CD4-positive, alpha-beta T cell treated with Interleukin-12 subunit alpha and Interleukin-12 subunit beta, for 1 hour (primary cell): ENCODE measurements at places on chromosomes 4 and X.

GRCh38 chr4:64715741-64716140, 306.5 kb upstream of the TECRL start:
- DNase-seq: no peak

DNA sequence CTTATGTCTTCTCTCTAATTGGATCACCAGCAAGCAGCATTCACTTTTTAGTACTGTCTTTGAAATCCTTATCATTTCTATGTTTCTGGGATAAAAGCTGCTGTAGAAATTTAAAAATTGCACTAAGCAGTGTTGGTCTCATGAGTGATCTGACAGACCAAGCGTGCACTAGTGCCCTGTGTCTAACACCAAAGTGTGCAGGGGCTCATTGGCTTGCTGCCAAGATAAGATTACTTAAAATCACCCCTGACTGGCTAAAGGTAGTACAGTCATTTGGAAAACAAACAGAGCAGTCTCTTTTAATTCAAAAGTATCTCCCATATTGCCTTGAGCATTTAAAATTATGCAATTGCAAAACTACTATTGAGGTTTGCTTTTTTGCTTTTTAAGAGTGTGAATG, 304.6 kb downstream of the ARAP2 start:
- DNase-seq: no peak

GRCh38 chr4:187124331-187124730, 400.7 kb upstream of the FAT1 start:
- no peak for DNase-seq

- no peak for DNase-seq
These were observed 390.0 kb upstream of the NWD2 start for GRCh38 chr4:36854554-36854953.

DNA sequence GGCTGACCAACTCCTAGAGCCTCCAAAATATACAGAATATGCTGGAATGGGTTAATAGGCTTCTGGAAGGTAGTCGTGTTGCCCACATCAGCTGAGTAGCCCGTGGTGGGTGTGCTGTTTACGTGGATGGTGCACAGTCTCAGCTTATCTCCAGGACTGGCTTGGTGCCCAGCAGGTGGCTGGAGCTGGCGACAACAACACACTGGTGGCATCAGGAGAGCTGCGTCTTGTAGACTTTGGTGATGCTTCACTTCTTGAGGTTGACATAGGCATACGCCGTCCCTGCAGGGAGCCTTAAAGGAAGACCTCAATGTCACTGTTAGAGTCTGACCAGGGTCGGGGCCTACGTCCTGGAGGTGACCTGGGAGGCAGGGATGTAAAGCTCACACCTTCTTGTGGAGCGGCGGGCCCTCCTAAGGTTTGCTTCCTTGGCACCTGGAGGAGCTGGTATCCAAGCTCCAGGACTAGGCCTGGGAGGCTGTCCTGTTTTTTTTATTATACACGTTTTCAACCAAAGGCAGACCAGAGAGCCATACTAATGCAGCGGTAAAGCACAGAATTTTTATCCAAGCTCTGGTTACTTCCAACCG, 26.5 kb upstream of the RBMX start:
- no peak for DNase-seq

DNA sequence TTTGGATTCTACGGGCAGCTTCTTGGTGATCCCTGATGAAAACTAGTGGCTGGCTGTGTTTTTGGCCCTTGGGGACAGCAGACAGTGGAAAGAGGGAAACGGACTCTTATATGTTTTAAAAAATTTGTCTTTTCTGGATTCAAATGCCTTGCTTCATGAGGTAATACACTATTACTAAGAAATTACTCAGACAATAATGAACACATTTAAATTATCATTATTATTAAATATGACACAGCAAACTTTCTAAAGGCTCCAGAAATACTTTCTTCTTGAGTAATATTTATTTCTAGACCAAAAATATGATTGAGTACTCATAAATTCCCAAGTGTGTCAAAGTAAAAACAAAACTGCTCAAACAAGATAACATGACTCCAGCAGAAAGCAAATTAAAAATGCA, 520.7 kb upstream of the AADAT start:
- DNase-seq: no peak

DNA sequence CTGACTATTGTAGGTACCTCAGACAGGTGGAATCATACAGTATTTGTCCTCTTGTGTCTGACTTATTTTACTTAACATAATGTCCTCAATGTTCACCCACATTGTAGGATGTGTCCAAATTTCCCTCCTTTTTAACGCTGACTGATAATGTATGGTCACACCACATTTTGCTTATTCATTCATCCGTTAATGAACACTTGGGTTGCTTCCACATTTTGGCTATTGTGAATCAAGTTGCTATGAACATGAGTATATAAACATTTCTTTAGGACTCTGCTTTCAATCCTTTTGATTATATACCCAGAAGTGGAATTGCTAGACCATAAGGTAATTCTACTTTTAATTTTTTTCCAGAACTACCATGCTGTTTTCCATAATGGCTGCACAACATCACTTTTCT, 87.0 kb upstream of the NDP start:
- no peak for DNase-seq

- no peak for DNase-seq
These were observed 5.0 kb downstream of the ARSD start for GRCh38 chrX:2924151-2924550.

DNA sequence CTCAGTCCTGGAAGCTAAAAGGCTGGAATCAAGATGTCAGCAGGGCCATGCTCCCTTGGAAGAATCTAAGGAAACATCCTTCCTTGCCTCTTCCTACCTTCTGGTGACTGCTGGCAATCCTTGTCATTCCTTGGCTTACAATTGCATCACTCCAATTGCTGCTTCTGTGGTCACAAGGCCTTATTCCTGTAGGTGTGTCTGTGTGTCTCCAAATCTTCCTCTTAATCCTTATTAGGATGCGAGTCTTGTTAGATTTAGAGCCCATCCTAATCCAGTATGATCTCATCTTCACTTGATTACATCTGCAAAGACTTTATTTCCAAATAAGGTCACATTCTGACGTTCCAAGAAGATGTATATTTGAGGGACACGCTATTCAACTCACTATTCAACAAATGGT, 52.2 kb downstream of the SMIM20 start:
- DNase-seq: no peak

- no peak for DNase-seq
These were observed 58.2 kb upstream of the CASK start for GRCh38 chrX:41981481-41982013.

GRCh38 chr4:176653401-176654220, 139.1 kb downstream of the VEGFC start:
- no peak for DNase-seq

- no peak for DNase-seq
These were observed 51.3 kb downstream of the SH3RF1 start for GRCh38 chr4:169219440-169219839.

DNA sequence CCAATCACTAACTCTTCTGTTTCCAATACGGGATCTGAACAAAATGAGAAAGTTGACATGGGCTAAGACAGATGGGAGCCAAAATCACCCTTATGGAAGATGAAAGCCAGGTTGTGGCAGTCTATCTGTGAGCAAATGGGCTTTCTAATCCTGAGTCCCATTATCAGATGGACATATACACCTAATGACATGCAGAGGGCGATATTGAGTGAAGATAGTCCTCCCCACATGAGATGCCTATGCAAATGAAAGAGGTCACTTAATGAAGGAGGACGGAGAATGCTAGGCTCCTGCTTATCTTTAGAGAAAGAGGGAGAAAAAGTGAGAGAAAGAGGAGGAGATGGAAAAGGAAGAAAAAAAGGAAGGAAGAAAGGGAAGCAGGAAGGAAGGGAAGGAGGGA, 547.5 kb downstream of the NLGN4X start:
- DNase-seq: no peak

DNA sequence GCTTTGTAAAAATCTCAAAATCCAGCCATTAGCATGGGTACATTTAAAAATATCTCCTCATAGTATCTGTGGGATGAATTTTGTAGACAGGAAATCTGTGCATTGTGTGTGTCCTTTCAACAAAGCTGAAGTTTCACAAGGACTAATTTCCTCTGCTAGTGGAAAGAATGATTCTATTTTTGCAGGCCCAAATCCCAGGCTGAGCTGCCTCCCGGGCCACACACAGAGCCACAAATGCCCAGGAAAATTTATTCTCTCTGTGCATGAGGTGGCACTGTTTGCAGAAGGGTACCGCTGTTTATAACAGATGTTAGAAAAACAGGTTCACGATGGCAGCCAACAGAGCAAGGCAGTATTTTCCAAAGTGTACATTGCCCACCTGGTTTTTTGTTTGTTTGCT, 11.0 kb upstream of the VCX3B start:
- DNase-seq: no peak

DNA sequence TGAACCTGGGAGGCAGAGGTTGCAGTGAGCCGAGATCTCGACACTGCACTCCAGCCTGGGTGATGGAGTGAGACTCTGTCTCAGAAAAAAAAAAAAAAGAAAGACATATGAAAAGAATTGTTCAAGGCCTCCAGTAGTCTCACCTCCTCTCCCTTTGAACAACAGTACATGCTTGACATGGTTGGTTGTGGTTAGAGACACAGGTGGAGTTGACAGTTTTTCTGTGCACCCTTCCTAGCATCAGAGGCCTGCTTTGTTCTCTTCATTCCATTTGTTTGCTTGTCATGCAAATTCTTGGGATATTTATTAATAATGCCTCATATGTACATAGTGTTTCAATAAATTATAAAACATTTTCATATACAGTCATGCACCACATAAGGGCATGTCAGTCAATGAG, 18.3 kb upstream of the PDCL2 start:
- DNase-seq: no peak

DNA sequence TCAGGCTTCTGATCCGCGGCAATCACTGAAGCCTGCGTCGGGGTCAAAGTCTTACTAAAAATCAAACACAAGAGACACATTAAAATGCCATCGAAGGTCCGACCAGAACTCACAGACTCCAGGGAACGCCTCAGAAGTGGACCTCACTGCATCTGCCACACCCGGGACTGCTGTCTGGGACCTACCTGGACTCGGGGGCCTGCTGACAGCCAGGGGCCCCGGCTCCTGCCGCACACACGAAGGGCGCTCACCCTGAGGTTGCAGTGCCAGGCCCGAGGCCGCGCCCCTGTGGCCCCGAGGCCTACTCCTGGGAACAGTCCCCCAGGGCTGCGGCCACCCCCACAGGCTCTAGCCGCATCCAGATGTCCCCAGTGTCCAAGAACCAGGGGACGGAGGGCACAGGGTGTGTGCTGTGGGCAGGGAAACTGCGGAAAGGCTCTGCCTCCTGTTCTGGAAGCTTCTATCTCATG, 7.4 kb downstream of the CTBP1 start:
- DNase-seq: no peak

GRCh38 chr4:183940864-183941263, 35.8 kb downstream of the STOX2 start:
- DNase-seq: no peak

GRCh38 chrX:149462849-149463248, 42.3 kb downstream of the IDS start:
- no peak for DNase-seq

DNA sequence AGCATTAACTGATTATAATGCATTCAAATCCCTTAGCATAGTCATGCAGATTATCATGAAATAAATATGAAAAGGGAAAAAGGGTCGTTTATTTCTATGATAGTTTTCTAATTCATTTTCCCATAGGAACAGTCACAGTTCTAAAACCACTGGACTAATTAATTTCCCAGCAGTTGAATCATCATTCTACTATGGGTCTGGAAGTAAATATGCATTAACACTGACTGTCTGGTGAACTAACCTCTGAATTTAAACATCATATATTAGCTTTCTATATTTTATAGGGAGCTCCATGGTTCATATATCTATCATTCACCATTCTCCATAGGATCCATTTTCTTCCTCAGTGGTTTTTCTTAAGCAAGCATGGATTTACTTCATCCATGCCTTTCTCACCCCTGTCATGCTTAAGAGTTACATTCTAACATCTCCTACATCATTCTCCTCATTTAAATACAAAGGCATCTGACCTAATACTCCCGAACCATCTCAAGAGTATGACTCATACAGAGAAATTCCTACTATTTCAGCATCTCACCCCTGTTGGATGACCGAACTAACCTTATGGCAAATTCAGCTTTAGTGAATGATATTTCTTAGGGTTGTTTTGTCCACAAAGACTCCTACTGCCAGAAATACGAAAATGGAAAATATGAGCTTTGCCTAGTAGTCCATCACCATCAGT, 198.7 kb upstream of the ADAMTS3 start:
- no peak for DNase-seq

GRCh38 chrX:48459483-48459882, 10.6 kb downstream of the SLC38A5 start:
- no peak for DNase-seq

DNA sequence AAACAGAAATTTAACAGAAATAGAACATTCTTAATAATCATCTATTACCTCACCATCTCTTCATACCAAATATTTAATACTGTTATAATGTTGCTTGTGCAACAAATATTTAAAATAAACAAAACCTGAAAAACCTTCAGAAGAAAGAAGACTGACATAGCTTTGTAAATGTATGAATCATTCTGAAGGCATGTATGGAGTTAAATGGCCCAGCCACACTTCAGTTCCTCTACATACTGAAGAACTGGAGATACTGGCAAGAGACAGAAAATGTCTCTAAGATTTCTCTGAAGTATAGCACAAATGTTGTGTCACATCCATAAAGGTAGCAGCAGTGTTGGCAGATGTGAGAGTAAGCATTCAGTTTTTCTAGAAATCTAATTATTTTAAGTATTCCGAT, 275.3 kb upstream of the FGF13 start:
- DNase-seq: no peak

- no peak for DNase-seq
These were observed 280.2 kb downstream of the ADGRA3 start for GRCh38 chr4:22235698-22236097.

GRCh38 chrX:43627669-43628068, 28.4 kb upstream of the MAOA start:
- DNase-seq: no peak

DNA sequence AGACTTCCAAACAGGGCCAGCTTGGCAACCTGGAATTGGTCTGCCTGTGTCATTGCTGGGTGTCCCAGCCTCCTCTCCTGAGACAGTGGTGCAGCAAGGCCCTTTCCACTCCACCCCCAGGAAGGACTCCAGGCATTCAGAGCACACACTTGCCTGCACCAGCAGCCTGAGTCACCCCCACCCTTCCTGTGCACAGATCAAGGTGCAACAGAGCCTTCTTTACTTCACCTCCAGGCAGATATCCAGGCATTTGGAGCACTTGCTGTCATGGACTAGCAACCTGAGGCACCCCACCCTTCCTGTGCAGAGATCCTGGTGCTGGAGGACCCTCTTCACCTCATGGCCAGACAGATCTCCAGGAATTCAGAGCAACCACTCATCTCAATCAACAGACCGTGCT, 135.8 kb downstream of the GASK1B start:
- DNase-seq: no peak
